ENCODE measurements at places on chromosomes 7 and 10. TPM values are rescaled to one million over a fixed set of nuclear protein-coding genes. Genes with fewer than 3 reads are reported as not detected.

DNA sequence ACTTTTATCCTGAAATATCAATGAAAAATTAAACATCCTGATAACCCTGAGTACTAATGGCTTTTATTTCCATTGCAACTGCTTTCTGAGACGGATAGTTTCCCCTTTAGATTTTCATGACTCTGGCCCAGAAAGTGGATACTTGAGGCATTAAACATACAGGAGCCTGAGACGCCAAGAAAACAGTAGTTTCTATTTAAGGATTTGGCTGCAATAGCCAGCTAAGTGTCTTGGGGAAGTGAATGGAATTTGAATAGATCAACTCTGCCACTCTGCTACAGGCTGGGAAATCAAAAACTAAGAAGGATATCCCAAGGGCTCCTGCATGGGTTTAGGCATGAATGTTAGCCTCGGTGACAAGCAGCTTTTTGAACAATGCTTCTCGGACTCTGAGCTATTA lies 24.7 kb upstream of the GPAM start:
- no peak overlapping the region for H3K4me3 ChIP-seq
- DNase-seq, result no peak
- peaks cover 7% of the 10 kb centered on the region for H3K4me1 ChIP-seq
- H3K27me3 ChIP-seq, result no peaks in the 10 kb centered on the region

EPO gene
- not detected for total RNA-seq

DNA sequence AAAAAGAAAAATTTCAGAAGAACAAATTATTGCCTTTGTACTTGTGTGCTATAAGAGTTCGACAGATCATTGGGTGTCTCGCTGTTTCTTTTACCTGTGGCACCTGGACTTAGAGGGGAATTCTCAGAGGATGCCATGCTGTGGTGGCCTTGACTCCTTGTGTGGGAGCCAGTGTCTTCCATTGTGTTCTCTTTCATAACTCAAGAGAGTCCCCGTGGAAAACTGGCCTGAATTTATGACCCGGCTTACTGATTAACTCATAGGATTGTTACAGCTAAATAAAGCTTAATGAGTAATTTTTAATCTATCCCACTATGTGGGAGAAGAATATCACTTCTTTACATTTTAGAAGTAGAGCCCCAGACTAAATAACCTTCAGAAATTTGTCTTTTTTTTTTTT lies 54.5 kb downstream of the UBE3C start:
- H3K4me3 ChIP-seq, result no peak overlapping the region
- no peaks in the 10 kb centered on the region for H3K27me3 ChIP-seq
- H3K4me1 ChIP-seq, result no peaks in the 10 kb centered on the region
- no peak overlapping the region for H3K27ac ChIP-seq

PAX4 gene
- total RNA-seq, result not detected

GRM3 gene
- not detected for total RNA-seq

GRCh38 chr10:97701438-97702069 lies 12.0 kb upstream of the MARVELD1 start:
- no peak overlapping the region for H3K27ac ChIP-seq
- H3K4me1 ChIP-seq, result no peaks in the 10 kb centered on the region
- H3K27me3 ChIP-seq, result no peaks in the 10 kb centered on the region
- no peaks in the 10 kb centered on the region for H3K36me3 ChIP-seq
- no peak overlapping the region for H3K4me3 ChIP-seq
- DNase-seq, result no peak

GRCh38 chr7:96589038-96589437 lies 120.6 kb downstream of the SEM1 start:
- H3K4me1 ChIP-seq, result no peaks in the 10 kb centered on the region
- no peaks in the 10 kb centered on the region for H3K36me3 ChIP-seq
- H3K27me3 ChIP-seq, result no peaks in the 10 kb centered on the region
- DNase-seq, result no peak

GRCh38 chr10:75441196-75441595 lies 9.8 kb downstream of the LRMDA start:
- H3K4me1 ChIP-seq, result no peaks in the 10 kb centered on the region
- no peaks in the 10 kb centered on the region for H3K27me3 ChIP-seq

ANK3 gene
- total RNA-seq, result 17.0 TPM

GRCh38 chr10:103635580-103635979 lies 142.1 kb downstream of the NEURL1 start:
- DNase-seq, result no peak
- H3K27ac ChIP-seq, result no peak overlapping the region
- H3K4me3 ChIP-seq, result no peak overlapping the region
- H3K36me3 ChIP-seq, result no peaks in the 10 kb centered on the region
- no peaks in the 10 kb centered on the region for H3K4me1 ChIP-seq
- no peaks in the 10 kb centered on the region for H3K27me3 ChIP-seq

LMBR1 gene
- total RNA-seq, result 63.1 TPM

DNA sequence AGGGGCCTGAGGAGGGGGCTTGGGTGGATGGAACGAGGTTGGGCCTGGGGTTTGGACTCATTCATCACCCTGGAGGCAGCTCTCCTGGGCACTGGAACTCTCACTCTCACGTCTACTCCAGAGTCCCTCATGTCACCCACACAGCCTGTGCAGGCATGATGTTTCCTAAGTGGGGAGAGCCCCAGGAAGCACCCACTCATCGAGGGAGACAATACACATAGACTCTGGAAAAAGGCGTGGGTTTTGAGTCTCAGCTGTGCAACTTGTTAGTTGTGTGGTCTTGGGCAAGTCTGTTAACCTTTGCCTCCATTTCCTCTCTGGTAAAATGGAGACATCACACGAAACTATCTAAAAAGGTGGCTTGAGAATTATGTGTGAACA lies 25.9 kb upstream of the RBM20 start:
- H3K36me3 ChIP-seq, result no peaks in the 10 kb centered on the region
- no peak for DNase-seq
- no peaks in the 10 kb centered on the region for H3K4me1 ChIP-seq
- no peak overlapping the region for H3K27ac ChIP-seq

- H3K27me3 ChIP-seq, result no peaks in the 10 kb centered on the region
- no peak overlapping the region for H3K27ac ChIP-seq
- DNase-seq, result no peak
- no peaks in the 10 kb centered on the region for H3K36me3 ChIP-seq
- H3K4me3 ChIP-seq, result no peak overlapping the region
These were observed 650.4 kb upstream of the CELF2 start for GRCh38 chr10:10367264-10367663.

DNA sequence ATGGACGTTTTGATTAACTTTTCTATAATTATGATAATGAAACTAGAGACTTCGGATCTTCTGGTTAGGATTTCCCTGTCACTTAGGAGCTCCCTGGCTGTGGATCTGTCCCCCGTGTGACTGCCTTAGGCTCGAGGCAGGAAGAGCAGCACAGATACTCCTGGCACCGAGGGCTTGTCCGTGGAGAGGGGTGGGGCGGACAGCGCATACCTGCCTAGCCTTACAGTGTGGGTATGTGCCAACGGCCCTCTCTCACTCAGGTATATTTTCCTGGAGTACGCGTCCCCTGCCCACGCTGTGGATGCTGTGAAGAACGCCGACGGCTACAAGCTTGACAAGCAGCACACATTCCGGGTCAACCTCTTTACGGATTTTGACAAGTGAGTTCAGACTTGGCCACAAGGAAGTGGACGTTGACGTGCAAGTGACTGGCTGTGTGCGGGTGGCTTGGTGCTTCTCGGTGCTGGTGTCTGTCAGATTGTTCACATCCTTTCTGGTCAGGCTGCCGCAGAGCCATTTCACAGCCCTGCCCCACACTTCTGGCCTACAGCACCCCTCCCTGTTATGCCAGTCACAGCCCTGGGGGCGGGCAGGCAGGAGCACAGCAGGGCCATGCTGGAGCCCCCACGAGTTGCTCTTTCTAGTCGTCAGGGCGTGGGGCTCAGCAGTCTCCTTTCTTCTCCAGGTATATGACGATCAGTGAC lies 7.9 kb downstream of the EIF3B start:
- no peak overlapping the region for H3K27ac ChIP-seq
- no peaks in the 10 kb centered on the region for H3K27me3 ChIP-seq
- no peaks in the 10 kb centered on the region for H3K4me1 ChIP-seq
- H3K4me3 ChIP-seq, result no peak overlapping the region
- H3K36me3 ChIP-seq, result peaks cover 21% of the 10 kb centered on the region

DLG5 gene
- 50.5 TPM for total RNA-seq

AKR1C8 gene
- 0.30 TPM for total RNA-seq

DNA sequence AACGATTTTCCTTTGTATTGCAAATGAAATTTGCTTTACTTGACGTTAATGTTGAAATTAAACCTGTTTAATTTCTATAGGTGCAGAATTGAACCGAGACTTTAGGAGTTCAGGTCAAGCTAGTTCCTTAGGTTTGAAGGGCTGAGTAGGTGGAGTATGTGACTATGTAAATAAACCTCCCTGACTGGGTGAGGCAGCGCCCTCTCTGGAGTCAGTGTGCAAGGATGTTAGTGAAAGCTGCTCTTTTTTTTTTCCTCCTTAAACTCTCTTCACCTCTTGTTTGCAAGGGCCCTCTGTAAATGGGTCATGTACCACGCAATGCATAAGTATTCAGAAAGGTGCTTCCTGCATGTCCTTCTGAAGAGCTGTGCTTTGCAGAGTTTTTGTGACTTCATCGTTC lies 33.8 kb downstream of the GALNT17 start:
- no peak for DNase-seq
- H3K36me3 ChIP-seq, result no peaks in the 10 kb centered on the region
- H3K27ac ChIP-seq, result no peak overlapping the region
- no peaks in the 10 kb centered on the region for H3K27me3 ChIP-seq

DNA sequence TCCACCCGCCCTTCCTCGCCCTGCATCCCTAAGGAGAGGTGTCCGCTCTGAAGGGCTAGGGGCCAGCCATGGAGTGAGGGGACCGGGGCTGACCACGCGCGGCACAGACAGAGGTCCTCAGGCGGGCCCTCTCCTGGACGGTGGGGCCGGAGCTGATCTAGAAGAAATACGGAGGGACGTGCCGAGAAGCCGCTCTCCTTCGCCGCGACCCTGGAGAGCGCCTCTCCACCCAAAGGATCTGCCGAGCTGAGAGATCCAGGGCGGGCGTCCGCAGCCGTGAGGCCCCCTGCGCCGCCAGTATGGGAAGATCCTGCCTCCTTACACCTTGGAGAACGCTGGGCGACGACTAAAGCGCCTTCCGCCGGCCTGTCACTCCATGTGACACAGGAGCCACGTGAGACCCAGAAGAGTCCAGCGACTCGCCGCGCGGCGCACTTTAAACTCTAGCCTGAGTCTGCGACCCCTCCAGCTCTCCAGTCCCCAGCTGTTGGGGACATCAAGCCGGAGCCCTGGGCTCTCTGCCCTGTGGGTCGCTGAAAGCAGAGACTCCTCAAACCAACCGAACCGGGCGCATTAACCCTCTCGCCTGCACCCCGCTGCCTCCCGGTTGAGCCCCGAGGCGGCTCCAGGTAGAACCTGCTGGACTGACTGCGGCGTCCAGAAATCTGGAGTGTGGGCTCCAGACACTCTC lies 1.5 kb upstream of the SFMBT2 start:
- H3K27me3 ChIP-seq, result no peaks in the 10 kb centered on the region
- no peaks in the 10 kb centered on the region for H3K36me3 ChIP-seq
- peak; percentile 81 for DNase-seq

All from aorta (tissue), 5 donors.